IPS-NIHi11 (cell line): ENCODE measurements at places on chromosomes 5 and 9.

DNA sequence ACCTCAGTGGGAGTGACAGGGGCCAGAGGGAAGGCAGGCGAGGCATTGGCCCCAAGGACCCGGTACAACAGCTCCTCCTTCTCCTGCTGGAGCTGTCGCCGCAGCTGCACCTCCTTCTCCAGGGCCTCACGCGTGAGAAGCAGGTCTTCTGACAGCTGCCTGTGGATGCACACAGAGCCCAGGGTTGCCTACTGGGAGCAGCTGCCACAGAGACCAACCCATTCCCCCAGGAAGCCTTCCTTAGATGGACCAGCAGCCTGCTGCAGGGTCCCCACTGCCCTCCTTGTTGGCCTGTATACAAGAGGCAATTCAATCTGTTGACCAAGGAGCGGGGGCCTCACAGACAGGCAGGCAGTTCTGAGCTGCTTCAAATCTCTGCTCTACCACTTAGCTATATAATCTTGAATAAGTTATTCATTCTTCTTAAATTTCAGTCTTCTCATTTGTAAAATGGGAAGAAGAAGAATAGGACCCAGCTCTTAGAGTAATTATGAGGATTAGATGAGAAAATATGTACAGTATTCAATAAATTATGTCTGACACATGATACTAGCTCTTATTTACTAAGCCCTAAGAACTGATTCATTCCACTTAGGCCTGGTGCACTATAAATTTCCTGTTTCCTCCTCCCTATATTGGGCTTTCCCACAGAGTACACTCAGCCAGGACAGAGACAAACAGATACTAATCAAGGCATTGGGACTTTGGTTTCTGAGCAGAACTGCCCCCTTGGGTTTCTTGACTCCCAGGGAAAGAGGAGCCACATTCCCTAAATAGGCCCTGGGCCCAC is 26.1 kb upstream of the ANXA6 start:
- no peak for DNase-seq

- no peak for DNase-seq
Observed at GRCh38 chr5:168142402-168142801, 149.0 kb upstream of the WWC1 start.

DNA sequence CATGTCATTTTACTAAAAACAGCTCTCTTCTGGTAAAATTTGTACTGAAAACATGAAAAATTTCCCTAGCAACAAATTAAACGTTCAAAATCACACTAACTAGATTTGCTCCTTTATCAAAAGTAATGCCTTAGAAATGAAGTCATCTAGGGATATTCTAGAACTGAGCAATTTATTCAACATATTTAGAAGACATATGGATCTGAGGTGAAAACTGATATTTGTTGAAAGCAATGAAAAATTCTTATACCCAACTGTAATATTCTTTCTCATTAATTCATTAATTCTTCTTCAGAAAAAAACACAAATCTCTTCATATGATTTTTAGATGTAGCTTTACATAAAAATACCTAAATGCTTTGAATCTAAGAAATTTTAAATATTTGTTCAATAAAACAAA is 604.9 kb downstream of the NR2F1-AS1 start:
- no peak for DNase-seq

DNA sequence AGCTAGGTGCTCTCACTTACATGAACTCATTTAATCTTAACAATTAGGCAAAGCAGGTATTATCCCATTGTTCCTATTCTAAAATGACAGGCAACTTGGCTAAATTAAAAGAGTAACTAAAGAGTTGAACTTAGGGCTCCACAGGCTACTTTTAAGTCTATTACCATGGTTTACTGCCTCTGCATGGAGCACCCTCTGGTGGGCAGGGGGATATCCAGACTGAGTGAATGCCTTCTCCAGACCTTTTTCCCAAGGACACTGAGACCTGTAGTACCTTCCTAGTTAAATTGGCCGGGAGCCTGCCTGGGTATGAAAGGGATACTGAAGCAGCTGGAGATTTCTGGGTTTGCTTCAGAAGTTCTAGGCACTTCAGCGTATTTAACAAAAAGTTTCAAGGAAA is 238.1 kb downstream of the ELAVL2 start:
- DNase-seq: peak; percentile 14

- no peak for DNase-seq
Observed at GRCh38 chr9:6641561-6641960, 4.0 kb downstream of the GLDC start.

- DNase-seq: no peak
Observed at GRCh38 chr9:35108461-35108860, 5.5 kb upstream of the STOML2 start.

- no peak for DNase-seq
Observed at GRCh38 chr9:134191455-134192209, 27.3 kb upstream of the RNU6ATAC start.

DNA sequence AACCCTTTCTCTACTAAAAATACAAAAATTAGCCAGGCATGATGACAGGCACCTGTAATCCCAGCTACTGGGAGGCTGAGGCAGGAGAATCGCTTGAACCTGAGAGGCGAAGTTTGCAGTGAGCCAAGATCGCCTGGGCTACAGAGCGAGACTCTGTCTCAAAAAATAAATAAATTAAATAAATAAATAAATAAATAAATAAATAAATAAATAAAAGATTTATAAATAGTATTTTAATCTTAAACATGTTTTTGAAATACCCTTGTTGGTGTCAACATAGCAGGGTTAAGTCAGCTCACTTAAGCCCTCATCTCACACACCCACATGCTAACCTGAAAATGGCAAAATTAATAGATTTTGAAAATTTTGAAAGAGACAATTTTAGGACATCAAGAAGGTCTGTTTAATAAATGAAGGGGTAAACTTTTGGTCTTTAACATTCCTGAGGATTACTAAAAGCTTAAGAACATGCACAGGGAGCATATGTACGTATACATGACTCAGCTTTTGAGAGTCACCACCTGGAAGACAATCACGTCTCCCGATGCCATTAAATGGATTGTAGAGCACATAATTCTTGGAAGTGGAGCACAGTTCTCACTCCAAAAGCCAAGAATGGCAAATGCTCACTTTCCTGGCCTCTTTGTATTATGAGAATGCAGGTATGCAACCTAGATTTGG is 202.5 kb downstream of the GDNF start:
- no peak for DNase-seq

- peak; percentile 53 for DNase-seq
Observed at GRCh38 chr9:73151653-73152542, at the start of gene ANXA1. Gene ANXA1 (plus strand): TSS chr9:73151865. CDS start chr9:73158536, 6,671 bp downstream.

- no peak for DNase-seq
Observed at GRCh38 chr5:78354066-78354670, 6.2 kb upstream of the SCAMP1 start.

- peak; percentile 83 for DNase-seq
Observed at GRCh38 chr9:129776938-129777768, 24.3 kb upstream of the PTGES start.

DNA sequence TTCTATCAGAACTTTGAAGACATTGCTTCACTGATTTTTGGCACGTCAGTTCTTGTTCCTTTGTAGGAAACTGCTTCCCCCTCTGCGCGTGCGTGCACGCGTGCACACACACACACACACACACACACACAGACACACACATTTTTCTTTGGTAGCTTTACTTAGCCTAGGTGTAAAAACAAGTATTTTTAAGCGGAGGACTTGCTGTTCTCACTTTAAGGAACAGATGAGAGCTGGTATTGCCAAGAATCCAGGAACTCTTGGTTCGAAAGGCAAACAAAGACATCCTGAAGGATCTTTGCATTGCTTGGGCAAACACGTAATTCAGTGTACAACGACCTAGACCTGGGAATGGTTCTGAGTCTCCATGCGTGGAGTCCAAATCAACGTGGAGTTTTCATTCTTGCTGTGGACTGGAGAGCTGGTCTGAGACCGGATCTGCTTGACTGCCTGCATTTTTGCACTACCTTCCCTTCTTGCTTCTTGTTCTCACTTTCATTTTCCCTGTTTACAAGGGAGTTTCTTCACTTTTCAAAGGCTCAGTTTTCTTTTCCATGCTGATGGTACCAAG is 8.2 kb downstream of the TMEM268 start:
- DNase-seq: no peak

GRCh38 chr5:40801771-40802562 is 3.8 kb upstream of the PRKAA1 start:
- no peak for DNase-seq

- DNase-seq: no peak
Observed at GRCh38 chr9:88947581-88948573, 43.4 kb upstream of the S1PR3 start.

DNA sequence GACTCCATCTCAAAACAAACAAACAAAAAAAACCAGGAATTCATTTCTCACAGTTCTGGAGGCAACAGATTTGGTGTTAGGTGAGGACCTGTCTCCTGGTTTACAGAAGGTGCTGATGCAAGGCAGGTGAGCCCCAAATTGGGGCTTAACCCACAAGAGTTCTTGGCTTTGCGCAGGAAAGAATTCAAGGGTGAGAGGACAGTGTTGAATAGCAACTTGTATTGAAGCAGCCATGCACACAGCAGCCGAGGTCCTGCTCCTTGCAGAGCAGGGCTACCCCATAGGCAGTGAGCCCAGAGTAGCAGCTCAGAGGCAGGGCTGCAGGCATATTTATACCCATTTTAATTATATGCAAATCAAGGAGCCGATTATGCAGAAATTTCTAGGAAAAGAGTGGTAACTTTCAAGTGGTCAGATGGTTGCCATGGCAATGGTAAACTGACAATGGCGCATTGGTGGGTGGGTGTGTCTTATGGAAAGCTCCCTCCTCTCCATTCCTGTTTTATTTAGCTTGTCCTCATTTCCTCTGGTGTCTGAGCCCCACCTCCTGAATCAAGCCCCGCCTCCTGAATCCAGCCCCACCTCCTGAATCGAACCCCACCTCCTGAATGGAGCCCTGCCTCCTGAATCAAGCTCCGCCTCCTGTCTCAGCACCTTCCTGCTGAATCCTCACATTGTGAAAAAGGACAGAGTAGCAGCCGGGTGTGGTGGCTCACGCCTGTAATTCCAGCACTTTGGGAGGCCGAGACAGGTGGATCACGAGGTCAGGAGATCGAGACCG is 34.5 kb upstream of the COL5A1 start:
- peak; percentile 71 for DNase-seq

- no peak for DNase-seq
Observed at GRCh38 chr5:15806613-15807012, 306.6 kb downstream of the FBXL7 start.

DNA sequence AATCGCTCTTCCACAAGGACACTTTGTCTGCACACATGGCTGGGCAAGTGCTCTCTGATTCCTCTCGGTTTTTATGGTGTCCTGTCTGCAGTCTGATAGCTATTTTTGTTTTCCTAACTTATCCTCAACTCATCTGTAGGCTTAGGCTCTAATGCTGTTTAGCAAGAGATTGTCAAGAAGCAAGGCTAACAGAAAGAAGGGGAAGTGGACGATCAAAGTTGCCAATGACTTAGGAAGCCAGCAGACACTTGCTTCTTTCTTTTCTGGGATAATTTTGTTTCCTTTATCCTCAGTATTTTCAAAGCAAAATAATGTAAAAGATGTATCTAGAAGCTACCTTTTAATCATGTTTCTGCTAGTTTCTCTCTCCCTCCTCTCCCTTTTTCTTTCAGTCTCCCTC is 130.7 kb downstream of the PRKACG start:
- no peak for DNase-seq

- peak; percentile 84 for DNase-seq
Observed at GRCh38 chr9:130451509-130452388, 7.0 kb downstream of the ASS1 start.

GRCh38 chr5:14447958-14448911 is 133.4 kb upstream of the OTULINL start:
- no peak for DNase-seq

- DNase-seq: no peak
Observed at GRCh38 chr5:9716838-9717281, 86.7 kb upstream of the TAS2R1 start.

DNA sequence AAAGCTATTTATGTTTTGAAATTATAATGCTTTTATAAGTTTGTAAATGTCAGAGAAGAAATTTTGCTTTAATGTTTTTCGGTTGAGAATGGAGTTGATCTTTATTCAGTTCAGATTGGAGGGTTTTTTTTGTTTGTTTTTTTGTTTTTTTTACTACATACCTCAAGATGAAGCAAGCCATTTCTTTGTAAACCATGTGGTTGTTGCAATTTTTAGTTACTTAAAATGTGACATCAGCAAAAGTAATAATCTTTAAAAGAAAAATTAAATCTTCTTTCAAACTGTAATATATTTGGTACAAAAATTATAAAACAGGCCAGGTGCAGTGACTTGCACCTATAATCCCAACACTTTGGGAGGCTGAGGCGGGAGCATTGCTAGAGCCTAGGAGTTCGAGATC is 102.6 kb downstream of the CDC42SE2 start:
- no peak for DNase-seq

DNA sequence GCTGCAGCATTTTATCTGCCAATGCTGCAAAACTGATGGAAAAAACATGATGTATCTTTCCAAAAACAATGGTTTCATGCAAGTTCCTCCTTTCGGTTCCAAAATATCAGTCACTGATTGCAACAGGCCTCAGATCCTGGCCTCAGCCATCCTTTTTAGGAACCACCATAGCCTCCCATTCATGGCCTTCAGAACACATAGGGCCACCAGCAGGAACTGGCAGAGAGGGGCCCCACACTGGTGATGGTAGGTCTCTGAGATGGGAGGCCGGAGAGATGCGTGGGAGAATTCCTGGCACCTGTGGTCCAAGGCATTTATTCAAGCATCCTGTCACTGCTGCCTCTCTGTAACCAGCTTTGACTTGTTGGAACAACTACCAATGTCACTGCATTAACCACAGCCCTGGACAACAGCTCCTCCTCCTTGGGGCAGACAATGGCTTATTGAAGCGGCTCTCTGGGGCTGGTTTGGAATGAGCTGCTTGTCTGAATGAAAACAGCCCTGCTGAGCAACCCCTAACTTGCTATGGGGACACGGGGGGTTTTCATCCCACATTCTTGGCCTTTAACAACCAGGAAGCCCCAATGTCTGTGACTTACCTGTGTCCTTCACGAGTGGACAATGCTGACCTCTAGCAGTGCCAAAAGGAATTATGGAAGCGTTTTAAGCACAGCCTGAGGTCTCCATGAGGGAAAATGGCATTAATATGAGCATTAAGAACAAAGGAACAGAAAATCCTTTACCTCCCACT is 108.1 kb downstream of the LHFPL2 start:
- DNase-seq: no peak

GRCh38 chr5:143262393-143263174 is 140.9 kb downstream of the NR3C1 start:
- no peak for DNase-seq

DNA sequence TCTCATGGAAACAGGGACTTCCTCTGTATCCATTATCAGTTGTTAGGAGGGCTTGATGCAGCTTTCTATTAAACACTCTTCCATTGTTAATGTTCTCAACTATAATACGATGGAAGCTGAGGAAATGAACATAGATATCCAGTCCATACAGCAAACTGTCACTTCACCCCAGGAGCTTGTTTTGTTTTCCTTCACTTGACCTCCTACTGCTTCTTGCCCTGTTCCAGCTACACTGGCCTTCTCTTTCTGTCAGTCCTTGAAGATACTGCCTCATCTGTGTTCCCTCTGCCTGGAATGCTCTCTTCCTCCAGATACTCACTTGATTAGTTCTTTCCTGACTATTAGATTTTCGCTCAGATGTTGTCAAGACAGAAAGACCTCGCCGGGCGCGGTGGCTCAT is 17.1 kb downstream of the CTNNA1 start:
- no peak for DNase-seq
